ENCODE measurements at places on chromosomes 11 and 22. TPM values are rescaled to one million over a fixed set of nuclear protein-coding genes. Genes with fewer than 3 reads are reported as not detected.

Gene OR5P2
- not detected for total RNA-seq

Gene CD3D
- total RNA-seq = not detected

Gene SUSD2
- total RNA-seq = 46.2 TPM

Gene TCN1
- not detected for total RNA-seq

Gene ZNF280A
- total RNA-seq = not detected

Gene TRIM49D1
- not detected for total RNA-seq

Gene GAS2L1
- total RNA-seq = 16.0 TPM

Gene TMEM9B
- total RNA-seq = 44.3 TPM

Gene EHD1
- 121 TPM for total RNA-seq

Gene MRPL48
- total RNA-seq = 18.3 TPM

Gene ACTN3
- not detected for total RNA-seq

Gene MMP7
- not detected for total RNA-seq

Gene YWHAH
- total RNA-seq = 87.7 TPM

Gene USP28
- 38.1 TPM for total RNA-seq

Gene OTOG
- not detected for total RNA-seq

Gene MYBPC3
- total RNA-seq = not detected

Gene C2CD2L
- total RNA-seq = 8.5 TPM

Gene HBG1
- not detected for total RNA-seq

Gene PSMC3
- 86.9 TPM for total RNA-seq

Gene APOBEC3F
- 7.6 TPM for total RNA-seq

Gene APOBEC3A
- not detected for total RNA-seq

Gene TUG1
- 58.4 TPM for total RNA-seq
